ENCODE measurements at places on chromosomes 3 and 15.

- DNase-seq = peak; percentile 69
These were observed 210.9 kb upstream of the KCNMB2 start for GRCh38 chr3:178325330-178325729.

GRCh38 chr3:15404767-15405166, 22.6 kb downstream of the METTL6 start:
- no peak for DNase-seq

GRCh38 chr3:123831420-123831819, 52.7 kb downstream of the MYLK start:
- no peak for DNase-seq

DNA sequence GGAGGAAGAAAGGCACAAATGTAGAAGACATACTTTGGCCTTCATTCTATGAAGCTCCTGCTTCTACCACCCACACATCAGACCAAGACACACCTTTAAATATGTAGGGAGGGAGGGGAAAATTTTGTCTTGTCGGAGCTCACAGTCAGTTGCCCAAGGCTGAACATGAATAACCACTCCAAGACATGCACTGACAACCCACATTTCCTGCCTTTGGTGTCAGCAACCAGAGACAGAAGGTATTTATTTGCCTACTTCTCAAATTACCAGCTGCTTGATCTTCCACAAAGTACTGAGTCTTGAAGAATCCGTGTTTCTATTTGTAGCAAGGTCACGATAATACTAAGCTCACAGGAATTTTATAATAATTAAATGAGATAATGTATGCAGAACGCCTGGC, 169.7 kb downstream of the KCNMB2 start:
- DNase-seq = no peak

- no peak for DNase-seq
These were observed 192.5 kb downstream of the GOLGA6L6 start for GRCh38 chr15:20348900-20349773.

DNA sequence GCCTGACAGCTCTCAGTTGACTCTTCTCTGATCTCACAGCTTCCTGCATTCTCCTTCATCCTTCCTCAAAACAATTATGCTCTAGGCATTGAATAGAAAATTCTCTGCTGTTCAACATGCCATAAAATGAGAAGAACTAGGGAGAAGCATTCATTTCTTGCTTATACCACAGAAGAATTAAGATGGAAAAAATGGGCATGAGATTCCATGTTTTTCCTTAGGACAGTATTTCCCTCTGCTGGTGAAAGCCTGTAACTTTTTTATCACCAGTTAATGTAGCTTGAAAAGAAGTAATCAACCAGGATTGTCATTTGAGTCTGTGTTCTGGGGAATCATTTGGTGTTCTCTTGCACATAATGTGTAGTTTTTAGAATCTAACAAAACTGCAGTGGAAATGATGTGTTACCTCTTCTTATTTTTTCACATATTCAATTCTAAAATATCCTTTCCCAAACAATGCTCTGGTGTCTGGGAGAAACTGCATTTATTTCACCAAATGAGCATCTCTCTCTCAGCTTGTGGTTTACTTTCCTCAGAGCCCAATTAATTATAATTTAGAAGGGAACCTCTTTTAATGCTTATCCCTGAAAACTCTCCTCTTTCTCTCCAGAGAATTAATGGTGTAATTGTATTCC, 92.8 kb upstream of the DCBLD2 start:
- peak; percentile 71 for DNase-seq

All from A673 (cell line).